ENCODE measurements at places on chromosomes 5 and 9.

- no peak for DNase-seq
Measured at GRCh38 chr5:179494774-179495526, 55.4 kb upstream of the RUFY1 start.

DNA sequence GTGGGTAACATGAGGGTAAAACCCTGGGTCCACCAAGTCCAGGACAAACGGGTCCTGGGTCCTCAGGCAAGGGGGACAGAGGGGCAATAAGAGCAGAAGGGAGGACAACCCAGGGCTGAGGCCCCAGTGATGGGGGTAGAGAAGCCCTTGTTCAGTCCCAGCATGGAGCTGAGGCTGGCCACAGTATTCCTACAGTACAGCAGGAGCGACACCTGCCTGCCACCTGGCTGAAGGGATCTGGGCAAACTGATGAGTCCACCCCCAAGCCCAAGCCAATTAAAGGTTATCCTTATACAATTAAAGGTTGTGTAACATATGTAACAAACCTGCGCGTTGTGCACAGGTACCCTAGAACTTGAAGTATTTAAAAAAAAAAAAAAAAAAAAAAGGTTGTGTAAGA is 97.7 kb upstream of the LRRTM2 start:
- no peak for DNase-seq

GRCh38 chr5:125026867-125027731 is 280.7 kb upstream of the ZNF608 start:
- no peak for DNase-seq

GRCh38 chr5:172832383-172833315 is 1.4 kb upstream of the ERGIC1 start:
- peak; percentile 40 for DNase-seq

DNA sequence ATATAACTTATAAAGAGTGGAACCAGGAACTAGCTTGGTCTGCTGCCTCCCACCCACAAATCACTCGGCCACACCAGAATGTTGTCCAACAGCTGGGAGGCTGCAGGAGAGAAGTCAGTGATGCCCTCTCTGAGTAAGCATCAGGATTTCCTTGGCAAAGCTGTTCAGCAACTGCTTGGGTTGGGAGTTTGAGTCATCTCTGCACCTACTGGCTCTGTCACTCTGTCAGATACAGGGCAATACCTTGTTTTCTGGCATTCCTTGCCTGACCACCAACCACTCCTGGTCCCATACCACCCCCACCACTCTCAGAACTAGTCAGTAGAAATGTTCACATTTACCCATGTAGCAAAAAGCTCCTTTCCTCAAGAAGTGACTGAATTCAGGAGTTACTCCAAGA is 36.8 kb upstream of the GCNT4 start:
- DNase-seq = no peak

DNA sequence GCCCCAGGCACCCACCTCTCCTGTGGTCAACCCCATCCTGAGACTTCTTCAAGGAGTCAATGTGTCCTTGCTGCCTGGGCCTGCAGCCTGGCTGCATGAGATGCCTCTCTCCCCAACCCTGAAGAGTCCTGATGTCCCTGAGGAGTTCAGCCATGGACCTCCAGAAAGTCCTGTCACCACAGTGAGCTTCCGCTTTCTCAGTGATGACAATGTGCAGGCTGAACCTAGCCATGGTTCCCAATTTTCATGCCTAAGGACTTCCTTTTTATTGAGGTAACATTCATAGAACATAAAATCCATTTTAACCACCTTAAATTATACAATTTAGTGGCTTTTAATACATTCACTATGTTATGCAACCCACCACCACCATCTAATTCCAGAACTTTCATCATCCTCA is 29.1 kb downstream of the DAP start:
- no peak for DNase-seq

GRCh38 chr9:98074115-98074990 is 17.8 kb downstream of the NANS start:
- DNase-seq = peak; percentile 61

- no peak for DNase-seq
Measured at GRCh38 chr5:175920231-175920811, 47.8 kb downstream of the THOC3 start.
